Activated naive CD4-positive, alpha-beta T cell treated with anti-CD3 and anti-CD28 coated beads, Interleukin-2, amount 10 ng/mL, durations not matched to agents 7 days and 5 days (primary cell): ENCODE measurements at places on chromosomes 2 and 18.

GRCh38 chr2:208929139-208929864 lies 494.5 kb upstream of the MAP2 start:
- no peak for DNase-seq

GRCh38 chr2:66667301-66667700 lies 232.4 kb downstream of the MEIS1 start:
- no peak for DNase-seq

DNA sequence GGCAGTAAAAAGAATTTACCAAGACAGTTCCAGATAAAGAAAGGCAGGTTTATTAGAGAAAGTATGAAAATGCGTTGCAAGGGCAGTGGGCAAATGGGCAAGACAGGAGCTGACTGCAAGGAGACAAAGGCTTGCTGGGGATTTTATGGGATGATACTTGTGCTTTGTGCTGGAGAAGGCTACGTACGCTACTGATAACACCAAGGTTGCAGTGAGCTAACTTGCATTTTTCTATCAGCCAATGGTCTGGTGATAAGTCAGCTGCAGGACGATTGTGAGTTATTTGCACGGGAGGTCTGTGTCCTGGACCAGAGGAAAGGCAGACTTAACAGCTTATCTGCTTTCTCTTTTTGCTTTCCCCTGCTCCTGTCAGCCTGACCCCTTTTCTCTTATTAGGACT lies 116.5 kb downstream of the PMS1 start:
- DNase-seq = no peak

DNA sequence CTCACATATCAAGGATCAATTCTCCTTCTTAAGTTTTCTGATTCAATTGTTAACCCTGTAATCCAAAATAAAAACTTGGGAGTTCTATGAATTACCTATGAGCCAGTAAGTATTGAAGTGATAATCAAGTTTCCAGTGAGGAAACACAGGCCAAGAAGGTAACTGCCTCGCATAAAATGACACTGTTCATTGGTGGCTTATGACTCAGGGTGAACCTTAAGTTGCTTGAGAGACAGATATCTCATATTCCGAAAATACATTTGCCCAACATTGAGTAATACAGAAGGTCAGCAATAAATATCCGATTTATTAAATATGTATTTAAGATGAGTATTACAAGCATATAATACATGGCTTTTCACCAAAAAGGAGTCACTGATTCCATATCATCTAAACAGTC lies 31.9 kb downstream of the PSME4 start:
- DNase-seq = no peak
